CD8-positive, alpha-beta T cell (primary cell): ENCODE measurements at places on chromosomes 6 and 20. TPM values are rescaled to one million over a fixed set of nuclear protein-coding genes. Genes with fewer than 3 reads are reported as not detected.

SERAC1 gene
- 1.1 TPM for total RNA-seq

EYS gene
- total RNA-seq = not detected

GRCh38 chr6:49118478-49118877 is 344.6 kb downstream of the MMUT start:
- DNase-seq = no peak

DNA sequence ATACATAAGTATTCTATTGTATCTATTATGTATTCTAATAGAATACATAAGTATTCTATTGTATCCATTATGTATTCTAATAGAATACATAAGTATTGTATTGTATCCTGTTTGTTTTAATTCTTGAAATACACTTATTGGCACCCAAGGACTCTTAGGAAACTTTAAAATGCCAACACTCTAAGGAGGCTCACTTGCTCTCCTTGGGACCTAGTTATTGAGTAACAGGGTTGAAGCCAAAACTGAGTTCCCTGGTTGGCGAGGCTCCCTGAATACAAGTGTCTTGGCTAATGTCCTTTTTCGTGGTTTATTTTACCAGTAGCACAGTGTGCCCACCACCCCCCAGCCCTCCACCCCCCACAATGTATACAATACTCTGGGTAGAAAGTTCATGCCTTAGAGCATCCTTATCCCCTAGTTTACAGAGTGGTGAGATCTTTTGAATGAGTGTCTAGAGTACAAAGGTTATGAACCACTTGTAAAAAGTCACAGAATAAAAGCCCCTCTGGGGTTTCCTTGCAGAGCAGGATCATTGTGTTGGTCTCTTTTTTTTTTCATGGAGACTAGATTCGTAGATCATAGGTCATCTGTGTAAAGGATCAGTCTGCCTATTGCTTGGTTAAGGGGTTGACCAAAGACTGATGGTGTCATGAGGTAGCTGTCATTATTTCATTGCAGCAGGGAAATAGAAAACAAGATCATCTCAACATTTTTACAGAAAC is 32.5 kb upstream of the PRDM1 start:
- no peak for DNase-seq

CHRNA4 gene
- not detected for total RNA-seq

- no peak for DNase-seq
Observed at GRCh38 chr20:60867589-60867988, 384.5 kb upstream of the CDH4 start.

DNA sequence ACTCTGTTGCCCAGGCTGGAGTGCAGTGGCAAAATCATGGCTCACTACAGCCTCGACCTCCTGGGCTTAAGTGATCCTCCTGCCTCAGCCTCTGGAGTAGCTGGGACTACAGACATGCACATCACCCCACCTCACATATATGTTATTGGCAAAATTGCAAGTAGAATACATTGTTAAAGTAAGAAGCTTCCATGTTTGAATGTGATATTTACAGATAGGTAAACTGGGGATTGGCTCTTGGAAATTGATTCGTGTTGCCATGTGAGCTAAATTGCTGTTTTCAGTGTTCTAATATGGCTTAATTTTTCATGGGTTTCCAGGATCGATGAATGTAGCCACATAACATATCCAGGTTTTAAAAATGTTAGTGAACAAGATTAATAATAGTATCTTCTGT is 149.0 kb upstream of the ZNF217 start:
- no peak for DNase-seq

DNA sequence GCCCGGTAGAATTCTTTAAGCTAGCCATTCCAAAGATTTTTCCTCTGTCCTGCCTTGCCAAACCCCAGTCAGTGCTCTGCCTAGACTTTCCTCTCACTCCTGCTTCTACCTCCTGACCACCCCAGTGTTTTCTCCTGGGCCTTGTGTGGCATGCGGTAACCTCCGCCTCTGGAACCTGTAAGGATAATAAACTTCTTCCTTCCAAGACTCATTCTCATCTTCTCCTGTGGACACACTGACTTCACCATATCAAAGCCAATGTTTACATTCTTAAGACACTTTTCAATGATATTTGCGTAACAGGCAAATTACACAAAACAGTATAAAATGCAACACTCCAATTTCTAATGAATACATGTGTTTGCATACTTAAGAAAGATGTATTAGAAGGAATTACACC is 354.6 kb downstream of the RNF144B start:
- no peak for DNase-seq

WFDC10B gene
- total RNA-seq = not detected

GRCh38 chr20:48787861-48788375 is 39.9 kb downstream of the PREX1 start:
- DNase-seq = no peak

- DNase-seq = no peak
Observed at GRCh38 chr6:105357165-105357564, 45.7 kb downstream of the PREP start.

DNA sequence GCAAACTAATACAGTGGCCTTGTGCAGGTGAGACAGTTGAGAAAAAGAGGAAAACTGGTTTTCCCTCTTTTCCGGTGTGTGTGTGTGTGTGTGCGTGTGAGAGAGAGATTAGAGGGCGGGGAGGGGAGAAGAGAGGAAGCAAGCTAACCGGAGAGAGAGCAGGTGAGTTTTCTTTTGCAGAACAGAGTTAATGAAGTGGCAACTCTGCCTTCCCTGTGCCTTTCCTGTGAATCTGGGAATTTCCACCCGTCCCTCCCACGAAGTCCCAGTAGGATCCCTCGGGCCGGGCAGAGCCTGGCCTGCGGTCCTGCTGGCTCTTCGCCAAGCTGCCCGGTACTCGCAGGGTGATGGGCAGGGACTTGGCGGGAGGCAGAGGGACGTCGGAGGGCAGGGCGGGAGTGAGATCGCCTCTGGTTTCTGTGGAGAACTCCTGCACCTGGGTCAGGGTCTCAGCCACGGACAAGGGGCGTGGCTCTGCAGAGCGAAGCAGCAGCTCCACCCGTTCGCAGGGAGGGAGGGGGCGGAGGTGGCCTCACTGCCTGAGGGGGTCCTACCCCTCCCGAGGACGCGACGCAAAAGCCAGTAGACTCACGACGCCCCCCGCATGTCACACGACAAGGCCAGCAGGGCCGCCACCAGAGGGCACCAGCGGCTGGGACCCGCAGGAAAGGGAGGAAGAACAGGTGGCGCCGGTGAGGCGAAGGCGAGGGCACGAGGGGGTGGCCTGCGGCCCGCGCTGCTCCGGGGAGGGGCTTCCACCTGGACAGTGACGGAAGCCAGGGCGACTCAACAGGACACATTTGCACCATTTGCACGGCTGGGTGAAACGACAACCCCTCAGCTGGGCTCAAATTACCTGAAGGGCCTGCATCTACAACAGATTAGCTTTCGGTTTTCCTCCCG is 51.2 kb upstream of the RNF182 start:
- DNase-seq = peak; percentile 60

DNA sequence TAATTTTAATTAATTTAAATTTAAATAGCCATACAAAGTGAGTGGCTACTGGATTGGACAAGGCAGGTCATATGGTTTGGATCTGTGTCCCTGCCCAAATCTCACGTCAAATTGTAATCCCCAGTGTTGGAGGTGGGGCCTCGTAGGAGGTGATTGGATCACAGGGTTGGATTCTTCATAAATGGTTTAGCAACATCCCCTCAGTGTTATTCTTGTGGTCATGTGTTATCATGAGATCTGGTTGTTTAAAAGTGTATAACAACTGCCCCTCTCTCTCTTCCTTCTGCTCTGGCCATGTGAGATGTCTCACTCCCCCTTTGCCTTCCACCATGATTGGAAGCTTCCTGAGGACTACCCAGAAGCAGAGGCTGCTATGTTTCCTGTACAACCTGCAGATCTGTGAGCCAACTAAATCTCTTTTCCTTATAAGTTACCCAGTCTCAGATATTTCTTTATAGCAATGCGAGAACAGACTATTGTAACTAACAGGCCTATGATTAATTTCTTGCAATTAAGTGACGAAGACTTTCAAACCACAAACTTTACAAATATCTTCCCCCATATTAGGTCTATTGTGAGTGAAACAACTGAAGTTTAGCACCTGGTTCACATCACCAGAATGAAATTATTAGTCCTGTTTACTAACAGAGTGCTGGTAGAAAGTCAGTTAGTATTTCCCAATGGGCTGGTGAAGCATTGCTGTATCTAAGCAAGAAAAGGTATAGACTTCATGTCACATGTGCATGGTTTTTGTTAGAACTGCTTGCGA is 60.0 kb upstream of the TNFAIP3 start:
- DNase-seq = no peak

MYBL2 gene
- 1.1 TPM for total RNA-seq

DNA sequence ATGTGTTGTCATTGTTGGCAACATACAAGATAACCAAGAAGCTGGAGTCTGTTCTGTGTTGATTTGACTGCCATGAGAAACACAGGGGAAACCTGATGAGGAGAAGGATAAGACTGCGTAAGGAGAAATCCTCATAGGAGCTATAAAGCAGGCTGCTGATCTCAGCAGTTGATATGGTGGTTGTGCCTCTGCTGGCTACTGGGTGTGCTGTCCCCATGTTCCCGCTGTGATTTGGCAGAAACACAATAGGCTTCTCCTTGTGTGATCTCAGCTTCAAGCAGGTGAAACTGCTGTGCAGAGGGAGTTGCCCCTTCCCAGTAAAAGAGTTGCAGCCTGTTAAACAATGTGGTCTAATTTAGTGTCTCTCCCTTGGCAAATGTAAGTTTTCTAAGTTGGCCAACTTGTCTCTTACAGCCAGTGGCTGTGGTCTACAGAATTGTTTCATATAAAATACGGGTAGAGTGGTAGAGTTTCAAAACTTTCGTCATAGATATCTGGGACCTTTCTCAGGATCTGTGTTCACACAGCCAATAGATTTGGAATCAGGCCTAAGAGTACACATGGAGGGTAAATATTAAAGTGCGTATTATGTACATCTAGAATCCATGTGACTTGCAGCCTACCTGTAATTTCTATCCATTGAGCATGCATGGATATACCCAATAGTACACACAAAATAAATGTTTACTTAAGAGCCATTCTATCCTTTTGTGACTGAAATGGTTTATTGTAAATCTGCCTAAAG is 78.4 kb downstream of the RNF144B start:
- no peak for DNase-seq

- peak; percentile 84 for DNase-seq
Observed at GRCh38 chr20:36573103-36573797, at the start of gene TGIF2. Gene TGIF2 (plus strand): TSS chr20:36573597. CDS start chr20:36578775, 5,178 bp downstream.

DNA sequence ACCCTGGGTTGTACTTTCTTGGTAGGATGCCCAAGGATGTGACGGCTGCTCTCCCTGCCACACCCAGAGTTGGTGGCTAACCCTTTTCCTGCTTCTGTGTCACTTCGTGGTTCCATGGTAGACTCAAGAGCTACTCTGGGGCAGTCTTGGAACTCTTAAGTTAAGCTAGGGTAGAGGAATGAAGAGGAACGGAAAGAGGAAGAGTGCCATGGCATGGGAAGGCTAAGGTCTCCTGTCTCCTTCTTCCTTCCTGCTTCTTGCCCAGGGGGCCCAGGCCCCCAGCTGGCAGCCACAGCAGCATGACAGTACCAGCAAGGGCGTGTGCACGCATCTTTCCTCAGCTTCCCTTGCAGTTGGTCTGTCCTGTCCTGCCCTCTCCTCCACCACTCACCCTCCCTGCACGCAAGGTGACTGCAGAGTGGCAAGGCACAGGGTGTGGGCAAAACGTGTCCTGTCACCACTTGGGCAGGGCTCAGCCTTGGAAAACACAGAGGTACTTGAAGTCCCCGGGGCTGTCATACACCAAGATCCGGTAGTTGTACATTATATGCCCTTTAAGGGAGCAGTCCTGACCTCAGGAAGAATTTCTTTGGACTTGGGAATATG is 39.8 kb upstream of the TGM3 start:
- DNase-seq = no peak

- DNase-seq = no peak
Observed at GRCh38 chr20:46206992-46207549, 89.0 kb downstream of the CD40 start.

- DNase-seq = no peak
Observed at GRCh38 chr20:31785089-31785488, 34.1 kb upstream of the MYLK2 start.

DNA sequence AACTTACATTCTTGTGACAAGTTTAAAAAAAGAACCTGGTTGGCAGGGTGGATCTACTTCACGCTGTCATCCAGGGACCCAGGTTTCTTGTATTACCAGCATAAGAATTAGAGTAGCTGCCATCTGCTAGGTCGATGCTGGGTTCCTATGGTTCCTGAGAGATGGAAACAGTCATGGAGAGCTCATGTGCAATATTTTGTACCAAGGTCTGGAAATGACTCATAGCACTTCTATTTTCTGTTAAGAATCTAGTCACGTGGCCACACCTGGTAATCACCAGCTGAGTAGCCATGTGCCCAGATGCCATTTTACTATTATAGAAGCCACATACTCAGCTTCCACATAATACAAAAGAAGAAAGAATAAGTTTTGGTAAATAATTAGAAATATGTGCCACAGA is 171.3 kb downstream of the CD83 start:
- no peak for DNase-seq

- no peak for DNase-seq
Observed at GRCh38 chr6:36969988-36970891, 15.7 kb downstream of the PI16 start.

DNA sequence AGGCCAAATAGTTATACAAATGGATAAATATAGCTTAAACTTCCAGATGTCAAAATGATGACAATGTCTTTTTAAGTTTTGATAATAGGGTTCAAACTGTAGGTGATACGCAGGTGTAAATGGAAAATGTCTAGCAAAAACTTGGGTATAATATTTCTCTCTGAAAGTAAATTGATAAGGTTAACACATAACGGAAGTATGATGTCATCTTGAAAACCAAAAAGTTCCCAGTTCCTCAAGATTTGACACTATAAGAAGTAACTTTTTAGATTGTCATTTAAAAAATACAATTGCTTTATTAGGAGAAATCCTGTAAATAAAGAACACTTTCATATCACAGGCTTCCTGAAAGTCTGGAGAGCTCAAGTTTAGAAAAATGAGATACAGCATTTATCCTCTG is 483.4 kb downstream of the FRK start:
- no peak for DNase-seq

DNA sequence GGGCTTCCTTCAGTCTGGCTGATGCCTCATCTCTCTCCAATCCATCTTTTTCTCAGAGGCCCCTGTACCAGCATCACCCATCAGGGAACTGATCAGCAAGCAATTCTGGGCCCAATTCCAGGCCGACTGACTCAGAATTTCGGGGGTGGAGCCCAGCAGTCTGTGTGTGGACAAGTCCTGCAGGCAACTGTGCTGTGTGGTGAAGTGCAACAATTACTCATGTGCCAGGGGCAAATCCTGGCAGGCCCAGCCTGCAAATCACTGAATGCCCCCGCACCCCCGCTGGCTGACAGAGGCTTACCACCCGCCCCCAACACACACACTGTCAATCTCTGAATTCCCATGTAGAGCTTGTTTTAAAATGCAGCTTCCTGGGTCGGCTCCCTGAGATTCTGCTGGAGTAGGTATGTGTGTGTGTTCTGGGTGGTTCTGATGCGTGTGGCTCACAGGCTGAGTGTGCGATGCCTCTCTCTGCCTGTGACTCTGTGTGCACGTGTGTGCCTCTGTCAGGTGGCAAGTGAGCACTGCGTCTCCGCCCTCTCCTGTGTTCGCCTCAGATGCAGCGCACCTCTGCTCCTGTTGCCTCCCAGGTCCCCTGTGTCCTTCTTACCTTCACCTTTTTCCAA is 45.4 kb downstream of the SSR1 start:
- DNase-seq = no peak

RGS17 gene
- not detected for total RNA-seq

GRCh38 chr20:17671011-17671410 is 11.0 kb downstream of the RRBP1 start:
- DNase-seq = no peak
